KG1 (cell line): ENCODE measurements at places on chromosomes 2 and 18.

- no peak for DNase-seq
Observed at GRCh38 chr2:179569831-179570233, 291.6 kb downstream of the ZNF385B start.

DNA sequence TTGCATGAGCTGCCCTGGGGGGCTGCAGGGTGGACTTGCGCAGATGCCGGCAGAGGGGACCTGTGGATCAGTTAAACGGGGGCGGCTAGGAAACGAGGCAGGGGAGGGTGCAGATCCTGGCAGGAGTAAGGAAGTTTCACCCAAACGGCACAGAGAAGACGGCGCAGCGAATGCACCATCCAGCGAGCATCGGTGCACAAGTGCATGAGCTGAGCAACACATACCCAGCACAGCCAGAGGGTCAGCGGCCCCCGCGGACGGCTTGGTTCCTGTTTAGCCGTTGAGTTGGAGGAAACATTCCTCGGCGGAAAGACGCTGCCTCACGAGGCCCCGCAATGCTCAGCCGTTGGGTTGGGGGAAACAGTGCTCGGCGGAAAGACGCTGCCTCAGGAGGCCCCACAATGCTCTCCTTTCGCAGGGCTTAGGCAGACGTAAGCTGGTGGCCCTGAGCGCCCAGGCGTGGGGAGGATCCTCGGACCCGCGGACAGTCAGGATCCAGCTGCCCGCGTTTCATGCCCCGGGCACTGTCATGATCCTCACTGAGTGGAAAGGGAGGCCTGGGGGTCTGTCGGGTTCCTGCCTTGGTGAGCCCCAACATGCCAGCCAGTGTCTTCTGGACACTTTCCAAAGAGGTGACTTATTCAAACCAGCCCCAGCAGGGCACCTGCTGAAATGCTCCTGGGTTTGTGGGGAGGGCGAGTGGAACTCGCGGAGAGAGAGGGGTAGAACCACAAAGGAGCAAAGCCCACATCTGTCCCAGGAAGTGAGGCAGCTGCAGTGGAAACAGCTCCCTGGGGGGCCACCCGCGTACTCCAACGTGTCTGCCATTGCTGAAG lies 86.3 kb downstream of the NDUFA10 start:
- DNase-seq: no peak

DNA sequence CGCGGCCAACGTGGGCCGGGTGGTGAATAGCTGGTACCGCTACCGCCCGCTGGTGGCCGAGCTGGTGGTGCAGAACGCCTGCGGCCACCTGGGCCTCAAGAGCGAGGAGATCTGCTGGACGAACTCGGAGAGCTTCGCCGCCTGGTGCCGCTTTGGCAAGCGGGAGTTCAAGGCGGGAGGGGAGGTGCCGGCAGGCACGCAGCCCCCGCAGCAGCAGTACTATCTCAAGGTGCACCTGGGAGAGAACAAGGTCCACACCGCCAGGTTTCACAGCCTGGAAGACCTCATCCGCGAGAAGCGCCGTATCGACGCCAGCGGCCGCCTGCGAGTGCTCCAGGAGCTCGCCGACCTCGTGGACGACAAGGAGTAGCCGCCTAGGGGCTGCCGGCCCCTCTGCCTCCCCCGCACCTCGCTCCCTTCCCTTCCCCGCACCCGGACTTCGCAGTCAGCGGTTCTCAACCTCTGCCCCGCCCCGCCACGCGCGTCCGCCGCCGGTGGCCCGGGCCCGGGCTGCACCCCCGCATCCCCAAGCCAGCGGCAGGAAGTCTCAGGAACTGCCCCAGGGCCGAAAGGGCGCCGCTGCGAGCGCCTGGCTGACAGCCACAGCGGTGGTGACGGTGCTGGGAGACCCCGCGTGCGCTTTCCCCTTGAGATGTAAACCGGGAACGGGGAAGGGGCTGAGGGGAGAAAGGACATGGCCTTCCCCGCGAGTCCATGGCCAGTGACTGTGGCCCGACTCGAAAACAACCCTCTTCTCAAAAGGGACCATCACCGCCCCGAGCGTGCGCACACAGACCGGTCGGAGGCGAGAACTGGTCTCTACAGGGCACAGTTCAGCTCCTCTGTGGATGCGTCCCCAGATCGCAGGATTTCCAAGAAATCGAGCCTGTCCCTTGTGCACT lies 2.2 kb downstream of the LRATD1 start:
- no peak for DNase-seq

DNA sequence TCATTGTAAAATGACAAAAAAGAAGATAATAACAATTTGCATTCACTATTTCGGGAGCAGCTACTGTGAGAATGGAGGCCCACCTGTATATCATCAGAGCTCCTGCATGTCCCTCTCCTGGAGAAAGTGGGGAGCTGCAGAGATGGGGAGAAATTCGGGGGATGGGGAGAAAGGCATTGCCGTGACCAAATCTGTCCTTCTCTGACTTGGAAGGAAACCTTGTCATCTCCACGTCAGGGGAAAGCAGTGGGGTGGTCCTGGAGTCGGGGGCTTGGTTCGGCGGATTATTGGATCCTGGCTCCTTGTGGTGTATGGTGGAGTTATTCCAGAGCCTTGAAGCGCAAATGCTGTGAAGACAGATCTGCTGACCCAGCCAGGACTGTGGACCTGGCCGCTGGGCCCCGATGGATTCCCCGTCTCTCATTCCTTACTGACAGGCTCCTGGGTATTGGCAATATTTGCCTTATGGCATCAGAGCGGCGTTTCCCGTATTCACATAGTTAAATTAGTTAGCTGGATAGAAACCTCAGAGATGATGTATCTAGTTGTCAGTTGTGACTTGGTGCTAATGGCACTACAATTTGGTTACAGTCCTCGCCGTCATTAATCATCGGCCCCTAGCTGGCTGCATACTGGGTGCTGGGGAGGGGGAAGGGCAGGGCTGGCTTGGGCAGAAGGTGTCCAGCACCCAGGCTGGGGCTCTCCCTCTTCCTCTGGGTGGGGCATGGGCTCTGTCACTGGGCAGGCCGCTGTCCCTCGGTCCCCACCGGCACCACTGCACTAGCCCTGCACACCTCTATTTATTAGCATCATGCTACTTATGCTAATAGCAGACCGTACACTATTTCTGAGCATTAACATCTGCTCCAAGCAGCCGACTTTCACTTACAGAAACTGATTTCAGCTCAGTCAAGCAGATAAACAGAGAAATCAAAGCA lies 31.7 kb downstream of the CELF4 start:
- no peak for DNase-seq

GRCh38 chr2:71672826-71673795 lies 219.8 kb downstream of the DYSF start:
- no peak for DNase-seq
